ENCODE measurements at places on chromosomes 12 and 14.

- no peak for DNase-seq
Measured at GRCh38 chr12:52074971-52075724, 4.4 kb upstream of the SMIM41 start.

DNA sequence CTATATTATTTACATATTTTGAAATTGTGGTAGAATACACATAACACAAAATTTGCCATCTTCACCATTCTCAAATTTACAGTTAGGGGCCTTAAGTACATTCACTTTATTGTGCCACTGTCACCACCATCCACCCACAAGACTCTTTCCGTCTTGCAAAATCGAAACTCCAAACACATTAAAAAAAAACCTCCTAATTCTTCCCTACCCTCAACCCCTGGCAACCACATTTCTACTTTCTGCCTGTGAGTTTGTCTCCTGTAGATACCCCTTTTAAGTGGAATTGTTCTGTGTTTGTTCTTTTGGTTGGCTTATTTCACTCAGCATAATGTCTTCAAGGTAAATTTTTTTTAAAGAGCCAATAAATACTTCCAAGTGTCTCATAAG, 31.6 kb upstream of the AMIGO2 start:
- no peak for DNase-seq

GRCh38 chr12:94712815-94713515, 62.6 kb upstream of the TMCC3 start:
- no peak for DNase-seq

- no peak for DNase-seq
Measured at GRCh38 chr14:84988357-84988756, 541.6 kb upstream of the FLRT2 start.

DNA sequence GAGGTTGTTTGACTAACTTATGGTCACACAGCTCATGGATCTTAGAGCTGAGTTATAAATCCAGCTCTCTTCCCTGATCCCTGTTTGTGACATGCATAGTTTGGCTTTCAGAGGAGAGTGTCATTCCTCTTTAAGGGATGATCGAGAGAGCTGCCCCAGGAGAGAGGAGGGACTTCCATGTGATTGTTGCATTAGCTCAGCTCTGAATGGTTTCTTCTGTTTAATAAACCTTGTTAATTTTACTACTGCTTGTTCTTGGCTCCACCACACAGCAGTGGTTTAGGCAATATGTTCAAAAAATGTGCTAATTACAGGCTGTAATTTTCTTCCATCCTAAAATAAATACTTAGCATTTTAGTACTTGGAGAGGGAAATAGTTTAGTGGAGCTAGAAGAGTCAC, 152.5 kb downstream of the C12orf75 start:
- DNase-seq = no peak

DNA sequence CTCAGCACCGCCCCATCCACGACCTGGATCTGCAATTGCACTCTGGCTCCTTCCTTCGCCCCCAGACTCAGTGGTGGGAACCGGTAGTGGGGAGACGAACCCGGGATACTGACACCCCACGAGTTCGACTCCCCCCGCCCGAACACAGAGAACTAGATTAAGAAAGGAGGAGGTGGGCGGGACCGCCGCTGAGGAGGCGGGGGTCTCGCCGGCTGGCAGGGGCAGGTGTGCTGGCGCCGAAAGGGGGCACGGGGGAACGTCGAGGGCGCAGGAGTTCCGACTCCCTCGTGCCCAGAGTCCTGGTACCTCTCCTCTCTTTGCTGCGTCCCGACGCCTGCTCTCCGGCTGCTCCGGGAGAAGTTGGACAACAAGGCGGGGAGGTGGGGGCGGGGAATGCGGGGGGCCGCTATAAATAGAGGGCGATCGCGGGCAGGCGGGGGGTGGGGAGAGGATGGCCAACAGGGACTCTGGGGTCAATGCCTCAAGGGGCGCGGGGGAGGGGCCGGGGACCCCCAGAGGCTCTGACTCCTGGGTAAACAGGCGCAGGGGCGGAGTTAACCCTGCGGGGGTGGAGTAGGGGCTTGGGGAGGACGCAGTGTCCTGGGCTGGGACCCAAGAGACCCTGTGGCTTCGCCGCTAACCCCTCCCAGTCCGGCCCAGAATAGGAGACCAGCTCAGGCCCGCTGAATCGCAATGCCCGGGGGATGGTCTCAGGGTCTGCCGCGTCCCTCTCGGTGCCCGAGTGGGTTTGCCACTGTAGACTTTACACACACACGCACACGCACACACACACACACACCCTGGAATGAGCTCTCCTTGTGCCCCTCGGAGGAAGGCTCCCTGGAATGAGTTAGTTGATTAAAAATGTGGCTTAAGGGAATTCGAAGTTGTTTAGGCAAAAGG, 761 bp upstream of the NDRG2 start:
- no peak for DNase-seq

DNA sequence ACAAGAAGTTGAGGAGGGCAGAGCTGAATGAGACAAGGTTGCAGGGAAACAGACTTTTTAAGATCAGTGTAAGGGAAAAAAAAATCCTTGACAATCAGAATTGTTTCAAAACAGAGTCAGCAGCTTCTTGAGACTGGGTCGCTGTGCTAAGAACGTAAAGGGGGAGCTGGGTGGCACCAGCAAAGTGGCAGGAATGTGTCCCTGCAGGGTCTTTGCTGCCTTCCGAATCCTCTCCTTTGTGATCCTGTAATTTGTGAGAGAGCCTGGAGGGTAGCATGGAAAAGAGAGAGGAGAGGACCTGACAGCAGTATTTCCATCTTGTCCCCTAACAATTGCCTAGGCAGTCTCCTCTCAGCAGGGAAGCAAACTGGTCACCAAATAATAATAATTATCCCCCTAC, 472.8 kb downstream of the RGS6 start:
- no peak for DNase-seq

DNA sequence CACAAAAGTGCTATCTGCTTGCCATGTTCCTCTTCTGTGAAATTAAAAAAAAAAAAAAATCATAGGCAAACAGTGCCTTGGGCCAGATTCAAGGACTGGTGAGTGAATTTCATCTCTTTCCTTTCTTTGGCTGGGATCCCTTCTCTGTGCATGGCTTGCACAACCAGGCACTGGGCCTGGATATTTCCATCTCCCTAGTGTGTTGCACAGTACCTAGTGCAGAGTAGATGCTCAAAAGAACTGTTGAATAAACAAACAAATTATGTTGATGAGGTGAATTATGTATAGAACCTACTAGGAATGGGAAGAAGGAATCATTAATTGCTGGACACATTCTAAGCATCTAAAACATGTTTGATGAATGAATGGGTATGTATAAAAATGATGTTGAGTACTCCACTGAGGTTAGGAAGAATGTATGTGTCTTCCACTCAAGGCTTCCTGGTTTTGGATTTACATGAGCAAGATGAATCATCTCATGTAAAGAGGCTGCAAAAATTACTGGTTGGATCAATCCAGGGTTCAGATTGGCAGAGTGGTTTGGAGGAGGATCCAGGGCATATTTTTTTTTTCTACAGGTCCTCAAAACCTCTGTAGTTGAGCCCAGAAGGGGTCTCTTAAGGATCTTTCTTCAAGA, 93.2 kb downstream of the EMP1 start:
- DNase-seq = no peak

Measured in activated B cell treated with CpG ODN at 0.5 μM for 24 hours (primary cell).